Mammary epithelial cell (primary cell): ENCODE measurements at places on chromosomes 2 and 18.
A peak's percentile ranks its signal among the peaks of the same experiment; 100 is the strongest.

GRCh38 chr2:145012214-145012670, 492.3 kb upstream of the ZEB2 start:
- DNase-seq = peak; percentile 46

- DNase-seq = peak; percentile 39
Observed at GRCh38 chr2:68653538-68653982, 10.2 kb downstream of the PROKR1 start.

- DNase-seq = no peak
Observed at GRCh38 chr18:22398464-22398863, 19.3 kb downstream of the CTAGE1 start.

DNA sequence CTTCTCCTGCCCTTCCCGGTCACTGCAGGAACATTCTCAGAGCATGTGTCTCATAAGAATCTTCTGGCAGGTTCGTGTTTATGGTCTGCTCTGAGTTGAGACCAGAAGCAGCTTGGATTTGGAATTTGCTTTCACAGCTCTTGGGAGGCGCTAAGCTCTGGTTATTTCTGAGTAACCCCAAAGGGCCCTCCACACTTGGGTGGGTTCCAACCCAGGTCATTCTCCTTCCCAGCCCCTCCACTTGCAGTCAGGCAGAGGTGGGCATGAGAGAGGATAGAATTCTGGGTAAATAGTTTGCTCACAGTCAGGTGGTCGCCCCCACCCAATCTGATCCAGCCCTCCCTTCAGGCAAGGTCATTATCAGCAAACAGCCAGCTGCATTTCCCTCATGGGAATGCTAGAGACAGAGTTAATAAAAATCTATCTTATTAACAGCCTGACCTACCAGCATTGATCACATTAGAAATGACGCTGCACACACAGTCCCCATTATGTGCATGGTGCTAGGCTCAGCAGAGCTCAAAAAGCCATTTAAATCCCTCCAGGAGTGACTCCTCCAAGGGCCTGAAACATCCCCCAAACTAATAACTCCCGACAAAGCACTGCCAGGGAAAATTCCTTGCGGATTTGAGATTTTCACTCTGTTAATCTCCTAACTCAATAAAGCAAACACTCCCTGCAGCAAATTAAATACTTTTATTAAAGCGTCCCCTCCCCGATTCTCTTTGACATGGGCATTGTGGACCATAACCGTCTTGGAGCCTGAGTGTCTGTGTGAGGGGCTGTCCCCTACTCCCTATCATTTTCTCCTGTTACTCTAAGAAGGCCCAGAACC, 61.9 kb downstream of the SLC4A5 start:
- no peak for DNase-seq

GRCh38 chr18:14919666-14920065, 171.7 kb downstream of the ANKRD30B start:
- DNase-seq = no peak

DNA sequence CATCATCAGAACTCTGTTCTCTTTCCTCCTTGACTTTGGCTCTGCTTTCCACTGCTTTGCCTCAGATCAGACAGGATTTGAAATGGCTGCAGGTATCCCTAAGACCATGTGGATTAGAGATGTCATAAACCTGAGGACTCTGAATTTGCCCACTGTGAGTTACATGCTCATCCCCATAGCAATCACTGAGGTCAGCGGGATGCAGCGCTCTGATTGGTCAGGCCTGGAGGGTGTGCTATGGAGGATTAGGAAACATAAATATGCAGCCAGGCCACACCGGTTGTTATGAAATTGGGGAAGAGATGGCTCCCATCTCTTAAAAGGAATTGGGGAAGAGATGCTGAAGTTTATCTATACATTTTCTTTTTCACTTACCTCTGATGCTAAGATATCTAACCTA, 73.7 kb upstream of the DNAJC10 start:
- peak; percentile 44 for DNase-seq

DNA sequence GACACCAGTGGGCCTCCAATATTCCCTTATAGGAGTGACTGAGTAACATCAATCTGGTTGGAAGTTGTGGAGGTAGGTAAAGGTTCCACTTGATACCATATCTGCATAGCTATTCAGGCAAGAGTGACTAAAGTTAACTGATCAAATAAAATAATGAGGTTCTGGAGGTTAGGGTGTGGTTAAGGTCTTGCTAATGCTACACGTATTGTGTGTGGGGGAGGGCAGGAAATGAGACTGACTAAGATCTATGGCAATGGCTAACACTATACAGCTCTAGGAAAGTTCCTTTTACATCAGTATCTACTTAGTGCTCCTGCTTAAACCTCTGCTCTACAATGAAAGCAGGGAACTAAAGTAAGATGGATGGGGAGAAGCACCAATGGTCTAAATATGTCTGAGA, 149.1 kb upstream of the MGAT5 start:
- peak; percentile 32 for DNase-seq

DNA sequence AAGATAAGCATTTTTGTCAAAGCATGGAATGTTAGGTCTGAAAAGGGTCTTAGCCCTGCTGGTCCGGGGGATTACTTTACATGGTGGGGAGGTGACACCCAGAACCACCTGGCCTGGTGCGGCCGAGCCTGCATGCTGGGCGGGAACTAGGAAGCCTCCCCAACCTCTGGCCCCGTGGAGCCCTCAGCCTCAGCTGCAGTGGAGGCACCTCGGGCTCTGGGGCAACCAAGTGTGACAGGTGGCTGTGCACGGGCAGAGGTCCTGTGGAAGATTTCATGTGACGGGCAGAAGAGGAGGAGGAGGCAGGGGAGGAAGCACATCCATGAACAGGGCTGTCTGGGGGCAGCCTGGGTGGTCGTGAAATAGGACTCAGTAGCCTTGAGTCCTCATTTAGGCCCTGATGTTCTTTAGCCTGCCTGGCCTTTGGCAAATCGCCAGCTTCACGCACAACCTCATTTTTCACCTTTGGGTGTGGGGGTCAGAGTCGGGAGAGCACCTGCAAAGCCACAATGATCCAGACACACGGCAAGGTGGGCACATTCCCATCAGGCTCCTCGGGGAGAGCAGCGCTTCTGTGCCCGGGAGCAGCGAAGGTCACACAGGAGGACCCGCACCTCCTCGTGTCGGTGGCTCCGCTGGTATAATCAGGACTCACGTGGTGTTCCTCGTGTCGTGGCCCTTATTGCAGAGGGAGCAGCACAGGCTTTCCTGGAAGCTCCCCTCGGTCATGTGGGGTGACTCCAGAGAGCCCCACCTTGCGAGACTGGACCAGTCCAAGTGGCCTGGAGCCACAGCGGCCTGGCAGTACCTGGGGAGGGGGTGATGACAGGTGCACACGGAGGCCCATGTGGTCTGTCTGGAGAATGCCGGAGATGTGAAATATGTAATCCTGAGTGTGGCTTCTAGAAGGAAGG, 13.9 kb downstream of the CNDP2 start:
- no peak for DNase-seq

GRCh38 chr2:240955306-240956170, 42.9 kb upstream of the SNED1 start:
- DNase-seq = no peak

DNA sequence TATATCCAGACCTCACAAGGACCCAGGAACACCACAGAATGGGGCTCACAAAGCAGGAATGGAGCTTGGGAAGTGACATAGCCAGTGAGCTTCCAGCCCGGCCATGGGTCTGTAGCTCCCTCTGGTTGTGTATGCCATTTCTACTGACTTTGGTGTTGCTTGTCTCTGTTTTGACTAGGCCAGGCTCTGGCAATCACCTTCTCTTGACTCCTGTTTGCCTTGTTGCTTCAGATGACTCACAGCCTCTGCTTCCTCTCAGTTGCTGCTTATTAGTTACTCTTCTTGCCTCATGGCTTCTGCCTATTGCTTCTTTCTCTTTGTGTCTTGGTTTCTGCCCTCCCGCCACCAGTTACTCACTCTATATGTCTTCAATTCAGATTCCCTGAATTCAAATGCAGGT, 15.8 kb upstream of the IER3IP1 start:
- peak; percentile 59 for DNase-seq

DNA sequence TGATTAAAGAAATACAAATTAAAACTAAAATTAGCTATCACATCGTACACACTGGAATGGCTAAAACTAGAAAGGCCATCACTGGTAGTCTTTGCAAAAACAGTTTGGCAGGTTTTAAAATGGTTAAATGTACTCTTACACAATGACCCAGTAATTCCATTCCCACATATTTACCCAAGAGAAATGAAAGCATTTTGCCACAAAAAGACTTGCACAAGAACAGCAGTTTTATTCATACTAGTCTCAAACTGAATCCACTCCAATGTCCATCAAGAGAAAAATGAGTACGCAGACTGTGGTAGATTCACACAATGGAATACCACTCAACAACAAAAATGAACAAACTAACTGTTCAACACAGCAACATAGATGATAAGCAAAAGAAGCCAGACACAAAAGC, 29.1 kb downstream of the SP140L start:
- DNase-seq = no peak

DNA sequence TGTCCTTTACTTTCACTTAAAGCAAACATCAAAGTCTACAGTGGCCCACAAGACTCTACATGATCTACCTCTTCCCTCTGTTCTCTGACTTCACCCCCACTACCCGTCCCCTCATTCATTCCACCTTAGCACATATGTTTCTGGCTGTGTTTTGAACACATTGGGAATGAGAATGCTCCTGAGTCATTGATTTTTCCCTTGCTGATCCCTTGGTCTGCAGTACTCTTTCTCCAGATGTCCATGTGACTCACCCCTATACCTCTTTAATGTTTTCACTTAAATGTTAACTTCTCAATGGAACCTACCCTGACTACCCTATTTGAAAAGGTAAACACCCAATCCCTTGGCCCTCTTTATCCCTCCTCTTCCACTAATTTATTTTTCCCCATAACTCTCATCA, 30.7 kb upstream of the FRZB start:
- DNase-seq = peak; percentile 36

DNA sequence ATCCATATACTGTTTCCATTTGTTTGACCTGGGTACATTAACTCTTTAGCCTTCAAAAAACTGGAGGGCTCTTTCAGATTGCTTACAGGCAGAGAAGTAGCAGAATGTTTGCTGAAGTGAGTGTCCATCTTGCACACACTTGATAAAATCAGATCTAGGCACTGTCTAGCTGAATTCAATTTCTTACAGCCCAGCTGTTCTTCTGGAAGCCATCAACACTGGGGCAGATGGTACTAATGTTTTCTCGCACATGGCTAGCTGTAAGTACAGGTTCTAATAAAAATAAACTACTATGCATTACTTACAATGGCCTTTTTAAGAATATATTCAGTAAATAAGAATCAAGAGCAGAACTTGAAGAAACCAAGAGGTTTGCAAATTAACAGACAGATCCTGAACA, 175.9 kb downstream of the NBAS start:
- no peak for DNase-seq

- DNase-seq = no peak
Observed at GRCh38 chr2:136164280-136164776, 46.4 kb upstream of the CXCR4 start.

- no peak for DNase-seq
Observed at GRCh38 chr18:43420091-43420490, 142.8 kb upstream of the SYT4 start.

DNA sequence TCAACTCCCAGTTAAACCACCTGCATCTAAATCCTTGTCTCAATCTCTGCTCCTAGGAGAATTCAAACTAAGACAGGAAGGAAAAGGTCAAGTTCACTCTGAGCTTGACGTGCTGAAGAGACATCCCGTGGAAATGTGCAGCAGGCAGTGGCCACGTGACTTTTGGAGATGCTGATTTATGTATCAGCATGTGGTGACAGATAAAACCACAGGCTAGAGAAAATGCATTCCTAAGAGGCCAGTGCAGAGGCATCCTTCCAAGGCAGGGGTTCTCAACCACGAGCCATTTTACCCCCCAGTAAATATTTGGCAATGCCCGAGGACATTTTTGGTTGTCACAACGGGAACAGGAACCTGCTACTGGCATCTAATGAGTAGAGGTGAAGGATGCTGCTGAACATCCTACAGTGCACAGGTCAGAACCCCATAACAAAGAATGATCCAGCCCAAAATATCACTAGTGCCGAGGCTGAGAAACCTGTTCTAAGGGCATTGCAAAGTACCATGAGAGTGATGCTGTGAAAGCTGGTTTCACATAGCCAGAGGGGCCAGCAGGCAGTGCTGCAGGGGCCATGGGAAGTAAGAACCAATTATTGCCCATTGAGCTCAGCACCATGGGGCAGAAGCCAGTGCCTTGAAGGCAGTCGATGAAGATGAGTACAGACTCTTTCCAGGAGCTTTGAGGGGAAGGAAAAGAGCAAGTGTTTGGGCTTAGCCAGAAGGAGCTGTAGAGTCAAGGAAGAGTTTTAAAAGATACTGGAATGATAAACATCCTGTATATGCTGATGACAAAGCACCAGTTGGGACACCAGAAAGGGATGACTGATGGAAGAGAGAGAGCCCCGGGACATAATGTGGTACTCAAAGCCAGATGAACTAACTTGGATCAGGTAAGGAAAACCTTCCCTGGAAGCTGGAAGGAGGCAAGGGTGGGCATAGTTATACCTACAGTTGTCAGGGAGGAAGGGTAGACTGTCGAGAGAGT, 174.6 kb downstream of the HAUS1 start:
- peak; percentile 36 for DNase-seq

DNA sequence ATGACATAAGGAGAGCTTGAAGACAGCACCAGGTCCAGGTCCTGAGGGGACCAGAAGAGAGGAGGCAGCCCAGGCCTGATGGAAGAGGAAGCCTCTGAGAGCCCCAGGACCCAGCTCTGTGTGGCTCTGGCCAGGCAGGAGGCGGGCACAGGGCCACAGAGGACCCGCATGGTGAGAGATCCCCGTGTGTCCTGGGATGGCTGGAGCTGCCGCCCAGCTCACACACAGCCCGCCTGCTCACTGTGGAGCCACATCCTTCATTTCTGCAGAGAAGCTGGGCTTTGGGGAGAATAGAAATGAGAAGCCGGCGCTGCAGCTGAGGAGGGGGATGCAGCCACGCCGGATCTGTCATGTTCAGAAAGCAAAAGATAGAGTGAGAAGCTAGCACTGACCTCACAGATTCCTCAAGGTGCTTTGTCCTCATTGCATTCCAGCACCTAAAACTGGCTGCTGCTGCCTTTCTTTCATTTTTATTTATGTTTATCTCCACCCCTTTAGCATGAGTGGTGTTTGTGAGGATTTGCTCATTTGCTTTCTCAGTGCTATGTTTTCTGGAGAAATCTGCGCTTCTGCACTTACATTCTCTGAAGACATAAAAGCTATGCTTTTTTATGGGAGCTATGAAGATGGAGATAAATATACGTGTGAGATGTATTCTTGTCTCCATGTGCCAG, 307.6 kb upstream of the MYT1L start:
- DNase-seq = no peak

DNA sequence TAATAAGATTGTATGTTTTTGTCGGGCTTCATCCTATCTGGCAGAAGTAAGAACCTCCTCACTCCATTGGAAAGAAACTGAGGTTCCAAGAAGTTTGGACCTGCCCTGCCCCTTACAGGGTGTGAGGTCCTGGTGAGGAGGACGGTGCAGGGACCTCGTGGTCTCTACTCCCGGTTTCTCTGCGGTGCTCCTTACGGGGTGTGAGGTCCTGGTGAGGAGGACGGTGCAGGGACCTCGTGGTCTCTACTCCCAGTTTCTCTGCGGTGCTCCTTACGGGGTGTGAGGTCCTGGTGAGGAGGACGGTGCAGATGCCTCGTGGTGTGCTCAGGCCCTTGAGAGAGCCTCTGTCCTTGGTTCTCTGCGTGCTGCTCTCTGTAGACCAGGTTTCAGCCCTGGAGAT, 5.2 kb downstream of the CTDP1 start:
- no peak for DNase-seq

- DNase-seq = peak; percentile 96
Observed at GRCh38 chr2:9975805-9976447, 24.4 kb downstream of the GRHL1 start.

GRCh38 chr18:61428266-61428665, 95.0 kb downstream of the CDH20 start:
- no peak for DNase-seq

- no peak for DNase-seq
Observed at GRCh38 chr2:15944325-15945017, 4.1 kb downstream of the MYCN start.
